ENCODE measurements at places on chromosomes 3 and 15.

GRCh38 chr3:123718108-123718507 is 133.3 kb upstream of the HACD2 start:
- DNase-seq: no peak

DNA sequence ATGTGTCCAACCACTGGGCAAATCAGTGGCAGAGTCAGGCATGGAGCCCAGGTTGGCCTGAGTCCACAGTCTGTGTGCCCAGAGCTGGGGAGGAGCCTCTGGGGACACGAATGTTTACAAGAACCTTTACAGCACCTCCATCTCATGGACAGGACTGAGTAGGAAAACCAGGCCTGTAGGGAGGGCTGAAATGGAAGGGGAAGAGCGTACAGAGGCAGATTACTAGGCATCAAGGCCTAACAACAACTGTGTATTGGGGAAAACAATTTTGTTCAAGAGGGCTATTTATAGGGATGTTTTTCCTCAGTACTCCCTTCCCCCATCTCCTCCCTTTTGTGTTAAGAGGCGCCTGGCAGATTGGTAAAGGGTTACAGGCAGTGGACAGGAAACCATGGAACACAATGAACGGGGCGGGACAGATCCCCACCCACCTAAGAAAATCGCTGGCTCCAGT is 15.1 kb upstream of the ARHGAP31 start:
- no peak for DNase-seq

DNA sequence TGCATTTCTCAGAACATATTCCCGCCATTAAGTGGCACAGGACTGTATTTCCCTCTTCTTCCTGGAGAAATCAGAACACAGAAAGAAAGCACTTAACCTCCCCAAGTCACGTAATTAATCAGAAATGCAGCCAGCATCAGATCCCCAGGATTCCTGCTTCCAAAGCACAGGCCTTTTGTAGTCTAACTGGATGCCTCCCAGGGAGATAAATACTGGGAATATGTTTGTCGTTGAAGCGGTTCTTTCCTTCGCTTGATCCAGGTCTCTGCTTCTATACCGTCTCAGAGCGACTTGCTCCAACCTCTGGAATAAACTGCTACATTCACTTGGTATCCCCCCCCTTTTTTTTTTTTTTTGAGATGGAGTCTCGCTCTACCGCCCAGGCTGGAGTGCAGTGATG is 198.6 kb downstream of the KBTBD8 start:
- no peak for DNase-seq

DNA sequence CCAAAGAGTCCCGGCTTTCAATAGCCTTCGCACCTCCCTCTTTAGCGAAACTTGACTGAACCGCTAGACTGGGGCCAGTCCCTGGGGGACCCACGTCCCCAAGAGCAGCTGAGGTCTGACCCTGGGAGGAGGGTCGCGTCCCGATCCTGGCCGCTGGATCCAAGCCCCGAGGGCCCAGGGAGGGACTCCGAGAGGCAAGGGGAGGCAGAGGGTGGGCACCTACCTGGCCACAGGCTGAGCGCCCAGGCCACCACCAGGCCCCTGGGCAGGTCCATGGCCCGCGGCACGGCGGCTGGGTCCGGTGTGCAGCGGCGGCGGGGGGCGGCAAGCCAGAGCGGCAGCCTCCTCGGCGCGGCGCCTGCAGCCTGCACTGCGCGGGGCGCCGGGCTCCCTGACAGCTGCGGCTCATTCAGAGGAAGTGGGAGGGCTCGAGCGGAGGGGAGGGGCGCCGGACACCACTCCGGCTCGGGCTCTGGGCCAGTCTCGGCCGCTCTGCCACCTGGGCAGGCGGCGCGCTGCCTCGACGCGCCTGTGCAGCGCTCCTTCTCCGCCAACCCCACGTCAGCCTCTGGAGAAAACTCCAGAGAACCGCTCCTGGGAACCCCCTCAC is at the start of gene ITGA11:
Gene ITGA11, minus strand, starts transcription at position 372 of the 610 bp plus-strand sequence. Its CDS starts 97 bp downstream, at position 275.
- no peak for DNase-seq

DNA sequence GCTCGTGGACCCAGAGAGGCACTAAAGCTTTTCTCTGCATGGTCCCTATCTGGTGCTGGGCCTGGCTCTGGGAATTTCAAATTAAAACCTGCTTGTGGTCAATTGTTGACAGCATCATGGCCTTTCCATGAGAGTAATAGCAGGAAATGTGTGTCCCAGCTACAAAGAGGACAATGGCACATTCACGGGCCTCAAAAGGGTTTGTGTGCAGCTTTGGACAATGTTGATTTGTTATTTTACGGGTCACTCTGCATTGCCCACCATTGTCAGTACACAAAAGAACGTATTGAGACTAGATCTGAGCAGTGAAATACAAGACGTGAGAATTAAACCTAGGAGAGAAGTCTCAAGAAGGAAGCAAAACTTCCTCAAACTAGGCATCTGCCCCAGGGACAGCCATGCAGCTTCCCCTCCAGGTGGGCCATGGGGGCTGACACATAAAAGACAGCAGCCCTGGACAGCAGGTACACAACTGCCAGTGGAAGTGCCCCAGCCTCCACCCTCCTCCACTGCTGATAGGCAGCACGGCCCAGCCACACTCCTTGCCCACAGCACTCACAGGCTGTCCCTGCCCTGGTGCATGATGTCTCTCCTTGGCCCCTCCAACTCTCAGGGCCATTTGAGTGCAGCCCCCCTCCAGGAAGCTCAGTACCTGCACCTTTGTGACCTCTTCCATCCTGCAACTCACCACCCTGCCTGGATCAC is 15.9 kb upstream of the LTF start:
- DNase-seq: no peak

DNA sequence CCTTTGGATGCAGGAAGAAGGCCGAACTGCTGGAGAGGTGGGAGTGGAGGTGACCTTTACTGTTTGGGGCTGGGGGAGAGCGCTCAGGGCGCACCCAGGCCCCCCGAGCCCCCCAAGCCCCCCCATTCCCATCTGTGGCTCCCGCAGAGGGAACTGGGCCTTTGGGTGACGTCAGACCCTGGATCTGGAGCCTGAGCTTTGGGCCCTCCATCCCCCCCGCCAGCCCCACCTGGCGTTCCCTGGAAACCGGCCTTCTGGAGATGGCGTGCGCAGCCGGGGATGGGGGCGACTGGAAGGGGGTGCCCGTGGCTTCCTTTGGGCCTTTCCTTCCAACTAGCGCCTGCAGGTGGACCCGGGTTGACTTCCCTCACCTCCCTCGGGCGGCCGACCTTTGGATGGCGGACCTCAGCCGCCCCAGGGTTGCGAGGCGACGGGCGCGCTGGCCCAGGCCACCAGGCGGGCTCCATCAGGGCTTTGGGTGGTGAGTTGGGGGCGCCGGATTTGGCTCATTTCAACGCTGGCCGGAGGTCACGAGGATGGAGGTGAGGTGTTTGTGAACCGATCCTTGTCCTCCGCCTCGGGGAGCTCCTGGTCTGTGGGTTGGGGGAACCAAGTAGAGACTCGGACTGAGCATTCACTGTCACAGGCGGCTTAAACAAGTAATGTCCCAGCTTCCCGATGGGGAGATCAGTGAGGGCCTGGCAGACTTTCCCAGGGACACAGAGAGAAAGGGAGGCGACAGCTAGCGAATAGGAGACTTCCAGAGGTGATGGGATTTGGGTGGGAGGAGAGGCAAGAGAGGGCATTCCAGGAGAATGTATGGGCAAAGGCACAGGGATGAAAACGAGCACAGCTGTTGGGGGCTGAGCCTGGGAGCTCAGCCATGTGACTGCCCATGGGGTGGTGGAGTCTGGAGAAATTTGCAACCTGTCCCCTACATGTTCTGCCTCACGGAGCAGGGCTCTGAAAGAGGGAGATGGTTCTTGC is 709 bp downstream of the SCAMP5 start:
- no peak for DNase-seq

GRCh38 chr3:23701716-23702597 is 103.8 kb upstream of the UBE2E1 start:
- DNase-seq: no peak

- DNase-seq: no peak
Measured at GRCh38 chr15:27714675-27715074, 384.4 kb downstream of the OCA2 start.

GRCh38 chr3:109109574-109109973 is 8.4 kb downstream of the MORC1 start:
- no peak for DNase-seq

DNA sequence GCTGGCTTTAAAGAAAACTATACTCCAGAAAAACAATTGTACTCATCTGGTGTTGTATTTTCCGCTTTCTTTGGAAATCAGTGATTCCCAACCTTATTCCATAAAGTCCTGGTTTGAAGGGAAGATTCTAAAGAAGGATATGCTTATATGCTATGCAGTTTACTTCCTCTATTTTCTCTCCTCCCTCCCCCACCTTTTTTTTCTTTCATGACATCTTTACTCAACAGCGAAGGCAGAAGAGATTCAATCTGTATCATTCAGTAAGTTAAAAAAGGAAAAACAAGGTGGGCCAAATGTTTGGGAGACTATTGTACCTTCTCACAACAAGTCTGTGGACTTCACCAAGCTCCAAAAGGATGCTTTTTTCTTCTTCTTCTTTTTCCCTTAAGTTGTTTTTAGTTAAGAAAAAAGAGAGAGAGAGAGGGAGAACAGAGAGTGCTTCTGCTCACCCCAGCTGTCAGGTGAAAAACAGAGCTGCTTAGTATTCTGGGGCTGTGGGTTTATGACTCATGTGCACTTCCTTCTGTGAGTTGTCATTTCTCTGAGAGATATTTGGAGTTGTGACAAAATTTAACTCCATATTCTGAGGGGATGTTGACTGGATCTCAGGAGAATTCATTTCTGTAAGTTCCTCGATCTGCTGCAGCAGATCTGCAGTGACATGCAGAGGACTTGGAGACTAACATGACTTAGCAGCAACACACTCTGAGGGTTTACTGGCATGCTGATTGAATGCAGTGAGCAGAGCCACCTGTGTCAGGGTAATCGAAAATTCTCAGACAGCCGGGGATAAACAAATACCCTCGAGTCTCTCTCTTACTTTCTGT is 70.7 kb downstream of the SSR3 start:
- peak; percentile 75 for DNase-seq

DNA sequence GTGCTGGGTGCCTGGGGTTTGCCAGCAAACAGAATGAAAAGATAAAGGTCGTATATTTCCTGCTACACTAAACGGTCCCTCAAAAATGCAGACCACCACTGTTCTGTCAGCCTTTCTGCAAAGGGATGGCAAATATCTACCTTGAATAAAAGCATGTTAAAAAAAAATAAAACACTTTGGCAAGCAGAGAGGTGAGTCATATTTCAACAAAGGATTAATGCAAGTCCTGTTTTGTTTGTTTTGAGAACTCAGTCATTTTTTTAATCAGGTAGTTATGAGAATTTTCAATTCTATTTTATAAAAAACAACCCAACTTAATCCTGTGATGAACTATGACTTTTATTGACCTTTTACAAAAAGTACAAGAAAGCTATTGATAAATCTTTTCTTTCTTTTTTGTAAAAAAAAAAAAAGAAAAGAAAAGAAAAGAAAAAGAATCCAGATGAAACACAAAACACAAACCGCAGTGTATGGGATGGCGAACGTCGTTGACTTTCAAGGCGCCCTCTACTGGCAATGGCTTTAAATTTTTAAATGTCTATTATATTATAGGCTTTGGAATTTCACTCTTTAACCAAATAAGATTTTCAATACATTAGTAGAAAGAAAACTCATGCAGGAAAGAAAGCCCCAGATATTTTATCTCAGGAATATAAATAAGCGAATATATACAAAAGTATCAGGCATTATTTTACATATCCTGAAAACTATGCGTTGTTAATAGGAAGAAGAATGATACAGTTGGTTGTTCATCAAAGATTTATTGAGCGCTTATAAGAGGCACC is 87.8 kb downstream of the NCEH1 start:
- peak; percentile 74 for DNase-seq

DNA sequence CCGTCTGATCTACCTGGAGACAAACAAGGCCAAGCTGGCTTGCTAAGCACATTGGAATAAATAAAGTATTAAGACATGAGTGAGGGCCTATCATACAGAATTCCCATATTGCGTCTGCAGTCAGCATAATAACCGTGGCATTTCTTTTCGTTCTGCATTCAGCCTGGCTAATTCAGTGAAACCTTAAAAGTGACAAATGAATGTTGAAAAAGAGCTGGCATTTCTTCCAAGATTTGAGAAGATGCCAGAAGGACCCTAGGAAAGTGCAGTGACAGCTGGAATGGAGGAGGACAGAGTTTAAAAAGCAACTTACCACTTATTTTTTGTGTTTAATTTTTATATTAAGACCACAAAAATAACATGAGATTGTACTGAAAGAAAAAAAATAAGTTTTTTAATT is 67.1 kb downstream of the SUCLG2 start:
- DNase-seq: no peak

DNA sequence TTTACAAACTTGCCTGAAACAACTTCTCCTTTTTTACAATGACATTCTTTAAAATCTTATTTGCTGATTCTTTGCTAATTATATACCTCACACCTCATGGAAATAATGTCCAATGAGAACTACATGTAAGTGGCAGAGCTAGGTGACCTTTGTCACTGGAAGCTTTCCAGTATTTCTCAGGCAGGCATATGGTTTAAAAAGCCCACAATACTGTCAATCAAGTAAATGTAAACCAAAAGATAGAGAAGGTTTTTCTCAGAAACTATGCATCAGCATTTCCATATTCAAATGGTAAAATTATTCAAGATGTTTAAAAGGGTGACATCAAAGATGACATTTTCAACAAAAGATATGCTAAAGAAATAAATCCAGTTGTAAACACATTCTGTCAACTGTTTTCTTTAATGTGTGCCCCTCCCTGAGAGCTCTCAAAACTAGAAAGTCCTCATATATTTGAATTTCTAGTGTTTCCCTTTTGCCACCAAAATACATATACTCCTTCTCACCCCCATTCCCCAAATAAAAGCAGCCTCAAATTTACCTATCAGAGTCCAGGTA is 10.1 kb upstream of the STRIT1 start:
- no peak for DNase-seq

GRCh38 chr3:127424766-127425504 is 137.1 kb upstream of the PRR20G start:
- no peak for DNase-seq

DNA sequence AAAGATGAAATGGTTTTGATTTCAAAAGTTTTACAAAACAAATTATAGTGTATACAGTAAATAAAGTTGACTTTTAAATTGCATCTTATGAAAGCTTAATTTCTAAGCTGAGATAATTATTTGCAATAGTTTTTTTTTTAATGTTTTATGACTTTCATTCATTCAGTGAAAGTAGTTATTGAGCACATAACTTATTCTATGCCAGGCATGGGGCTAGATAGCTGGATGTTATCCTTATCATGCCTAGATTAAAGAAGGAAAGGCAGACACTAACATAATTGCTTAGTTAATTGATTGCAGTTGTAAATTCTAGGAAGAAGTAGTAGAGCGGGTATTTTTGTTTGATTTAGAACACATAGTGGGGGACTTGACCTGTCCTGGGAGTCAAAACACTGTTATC is 92.4 kb downstream of the FNDC3B start:
- no peak for DNase-seq

- no peak for DNase-seq
Measured at GRCh38 chr3:112539825-112540650, 21.7 kb downstream of the ATG3 start.

DNA sequence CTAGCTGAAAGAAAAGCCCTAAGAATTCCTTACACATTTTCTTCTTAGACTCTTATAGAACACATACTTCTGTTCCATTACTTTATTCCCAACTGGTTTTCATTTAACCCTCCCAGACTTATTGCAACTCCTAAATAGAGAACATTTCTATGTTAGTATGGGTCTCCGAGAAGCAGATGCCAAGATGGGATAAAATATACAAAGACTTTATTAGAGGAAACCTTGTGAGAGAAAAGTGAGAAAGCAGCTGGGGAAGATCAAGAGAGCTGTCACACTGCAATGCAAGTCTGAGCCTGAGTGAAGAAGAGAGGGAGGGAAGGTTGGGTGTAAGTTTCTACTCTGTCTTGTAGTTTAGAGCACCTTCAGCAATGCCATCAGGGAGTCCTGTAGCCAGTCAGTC is 979.3 kb downstream of the IGSF11 start:
- DNase-seq: no peak

- DNase-seq: no peak
Measured at GRCh38 chr3:39892068-39892467, 82.7 kb downstream of the MYRIP start.
